ENCODE measurements at places on chromosomes 6 and 20.

DNA sequence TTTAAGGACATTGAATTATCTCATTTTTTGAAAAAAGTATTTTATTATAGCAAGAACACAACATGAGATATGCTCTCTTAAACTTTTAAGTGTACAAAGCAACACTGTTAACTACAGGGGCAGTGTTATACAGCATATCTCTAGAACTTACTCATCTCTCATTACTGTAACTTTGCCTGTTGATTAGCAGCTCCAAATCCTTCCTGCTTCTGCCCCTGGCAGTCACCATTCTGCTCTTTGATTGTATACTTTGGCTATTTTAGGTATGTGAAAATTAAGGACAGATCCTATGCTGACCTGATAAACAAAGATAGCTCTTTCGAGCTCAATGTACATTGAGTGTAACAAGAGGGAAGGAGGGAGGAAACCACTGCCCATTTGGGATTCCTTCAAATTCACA, 1349.8 kb upstream of the GJE1 start:
- DNase-seq, result no peak

GRCh38 chr6:49506569-49507111, 6.9 kb downstream of the GLYATL3 start:
- DNase-seq, result no peak

DNA sequence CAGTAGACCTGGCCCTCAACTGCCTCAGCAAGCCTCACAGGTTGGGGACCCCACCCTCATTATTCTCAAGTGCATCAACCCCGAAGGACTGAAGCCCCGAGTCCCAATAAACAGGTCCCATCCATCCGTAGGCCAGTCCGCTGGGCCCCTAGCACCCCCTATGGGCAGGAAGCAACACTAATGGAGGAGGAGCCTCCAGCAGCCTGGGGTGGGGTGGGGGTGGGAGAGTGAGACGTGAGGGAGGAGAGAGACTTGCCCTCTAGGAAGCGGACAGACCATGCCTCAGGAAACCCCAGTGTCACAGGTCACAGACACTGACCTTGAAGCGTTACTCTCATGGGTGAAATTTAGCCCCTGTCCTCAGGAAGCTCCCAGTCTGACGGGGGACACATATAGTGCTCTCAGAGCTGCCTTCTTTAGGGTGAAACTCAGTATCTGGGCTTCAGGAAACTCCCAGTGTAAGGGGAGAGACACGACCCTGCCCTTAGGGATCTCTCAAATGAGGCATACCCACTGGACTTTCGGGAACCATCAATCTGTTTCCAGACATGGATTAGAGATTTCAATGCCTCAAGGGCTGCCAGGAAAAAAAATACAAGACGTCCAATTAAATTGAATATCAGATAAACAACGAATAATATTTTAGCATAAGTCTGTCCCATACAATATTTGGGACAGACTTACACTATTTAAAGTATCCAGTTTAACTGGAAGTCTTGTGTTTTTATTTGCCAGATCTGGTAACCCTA, 125.8 kb downstream of the MRPL14 start:
- DNase-seq, result no peak

- DNase-seq, result peak; percentile 81
These were observed at the start of gene EDN1 for GRCh38 chr6:12289933-12290820. Gene EDN1, plus strand, starts transcription at chr6:12290361. Its CDS starts 269 bp downstream, at chr6:12290630.

DNA sequence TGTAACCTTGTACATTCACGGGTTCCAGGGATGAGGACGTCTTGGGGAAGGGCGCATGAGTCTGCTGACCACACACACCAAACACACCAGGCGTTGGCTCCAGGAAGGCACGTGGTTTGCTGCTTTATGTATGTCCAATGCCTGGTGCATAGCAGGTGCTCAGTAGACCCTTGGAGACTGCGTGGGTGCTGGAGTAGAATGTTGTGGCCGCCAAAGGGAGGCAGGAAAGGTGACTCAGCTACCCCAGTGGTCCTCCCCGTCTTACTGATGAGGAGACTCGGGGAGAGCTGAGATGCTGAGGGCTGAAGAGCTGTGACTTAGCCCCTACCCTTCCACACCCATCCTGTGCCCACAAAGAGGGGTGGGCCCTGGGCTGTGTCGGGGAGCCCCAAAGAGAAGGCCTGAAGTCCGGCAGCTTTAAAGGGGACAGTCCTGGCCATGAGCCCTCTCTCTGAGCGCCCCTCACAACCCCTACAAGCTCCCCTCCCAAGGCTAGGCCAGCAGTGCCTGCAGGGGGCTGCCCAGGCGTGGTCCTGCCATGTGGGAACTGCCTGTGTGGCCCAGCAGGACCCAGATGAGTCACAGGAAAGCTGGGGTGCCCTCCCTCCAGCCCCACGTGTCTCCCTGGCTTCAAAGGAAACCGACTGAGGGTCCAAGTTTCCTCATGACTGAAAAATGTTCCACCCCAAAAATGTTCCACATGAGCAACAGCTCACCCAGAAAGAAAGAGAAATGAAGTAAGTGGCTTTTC, 28.0 kb upstream of the PTGIS start:
- DNase-seq, result no peak

- DNase-seq, result no peak
These were observed 22.9 kb downstream of the PPP1R3G start for GRCh38 chr6:5108068-5108467.

GRCh38 chr6:17705778-17706579, 746 bp downstream of the NUP153 start:
- peak; percentile 68 for DNase-seq

- no peak for DNase-seq
These were observed 11.5 kb upstream of the MUC22 start for GRCh38 chr6:30998785-30999184.

DNA sequence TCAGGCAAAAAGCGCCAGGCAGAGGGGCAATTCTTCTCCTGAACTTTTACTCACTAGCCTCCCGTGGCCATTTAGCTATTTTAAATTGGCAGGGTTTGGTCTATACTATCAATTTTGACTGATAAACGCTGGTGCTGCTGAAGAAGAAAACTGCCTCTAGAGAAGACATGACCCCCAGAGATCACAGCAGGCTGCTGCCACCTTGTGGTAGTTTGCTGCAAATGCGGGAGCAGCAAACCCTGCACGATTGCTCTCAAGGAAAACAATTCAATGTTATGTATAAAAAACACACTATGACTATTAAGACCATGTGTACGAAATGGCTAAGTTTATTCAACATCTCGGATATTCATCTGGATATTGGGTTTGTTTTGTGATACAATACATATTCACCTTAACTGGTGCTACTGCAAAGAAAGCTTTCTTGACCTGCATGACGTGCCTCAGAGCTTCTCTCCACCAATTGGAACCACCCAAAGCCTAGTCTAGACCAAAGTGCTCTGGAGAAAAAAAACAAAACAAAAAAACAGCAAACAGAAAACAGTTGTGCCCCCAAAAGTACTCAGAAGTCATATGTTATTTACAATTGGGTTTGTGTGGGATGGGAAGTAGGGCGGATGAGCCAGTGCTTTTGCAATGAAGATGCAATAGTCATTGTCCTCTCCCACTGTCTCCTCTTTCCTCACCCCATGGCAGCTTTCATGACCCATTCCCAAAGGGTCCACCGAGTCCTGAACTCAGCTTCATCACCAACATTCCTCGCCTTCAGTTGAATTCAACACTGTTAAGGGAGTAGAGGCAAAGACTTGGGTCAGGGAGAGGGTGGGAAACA, 19.6 kb upstream of the IL17F start:
- peak; percentile 64 for DNase-seq
